Retina (tissue), 1 donor: ENCODE measurements at places on chromosomes 2 and 18.
A peak's percentile ranks its signal among the peaks of the same experiment; 100 is the strongest.

GRCh38 chr2:199910338-199911051, 598 bp upstream of the C2orf69 start:
- no peak for DNase-seq

DNA sequence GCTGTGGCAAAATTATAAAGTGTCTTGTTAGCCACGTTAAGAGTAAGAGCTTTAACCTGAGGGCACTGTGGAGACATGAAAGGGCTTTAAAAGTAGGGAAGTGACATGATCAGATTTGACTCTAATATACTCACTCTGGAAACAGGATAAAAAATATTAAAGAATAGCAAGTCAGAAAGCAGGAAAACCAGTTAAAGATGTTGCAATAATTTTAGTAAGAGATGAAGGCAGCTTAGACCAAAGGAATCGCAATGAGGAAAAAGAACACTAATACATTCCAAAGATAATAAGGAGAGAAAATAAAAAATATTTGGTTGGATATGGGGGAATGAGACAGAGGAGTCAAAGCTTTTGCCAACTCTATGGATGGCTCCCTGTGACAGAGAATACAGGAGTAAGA, 183.8 kb downstream of the DYM start:
- DNase-seq = no peak

DNA sequence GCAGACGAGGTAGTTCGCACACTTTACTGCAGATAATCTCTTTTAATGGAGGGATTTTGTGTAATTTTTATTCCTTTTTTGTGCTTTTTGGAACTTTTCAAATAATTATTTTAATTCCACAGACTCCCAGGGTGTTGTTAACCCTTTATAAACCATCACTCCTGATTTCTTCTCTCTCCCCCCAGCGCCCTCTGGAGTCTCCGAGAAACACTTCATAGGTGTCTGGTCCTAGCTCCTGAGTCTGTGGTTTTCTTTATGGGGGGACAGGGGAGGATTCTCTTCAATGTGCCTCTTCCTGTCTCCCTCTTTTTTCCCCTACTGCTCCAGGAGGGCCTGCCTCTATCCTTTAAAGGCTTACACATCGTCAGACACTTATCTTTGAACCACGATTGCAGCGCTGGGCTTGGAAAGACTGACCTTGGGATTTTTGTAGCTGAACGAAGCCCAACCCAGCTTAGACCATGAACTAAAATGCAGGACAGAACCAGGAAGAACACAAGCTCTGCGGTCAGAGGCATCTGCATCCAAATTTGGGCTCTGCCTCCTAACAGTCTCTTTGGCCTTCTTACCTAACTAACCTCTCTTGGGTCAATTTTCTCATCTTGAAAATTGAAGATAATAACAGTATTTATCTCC, 7.1 kb upstream of the PKDCC start:
- DNase-seq = no peak

DNA sequence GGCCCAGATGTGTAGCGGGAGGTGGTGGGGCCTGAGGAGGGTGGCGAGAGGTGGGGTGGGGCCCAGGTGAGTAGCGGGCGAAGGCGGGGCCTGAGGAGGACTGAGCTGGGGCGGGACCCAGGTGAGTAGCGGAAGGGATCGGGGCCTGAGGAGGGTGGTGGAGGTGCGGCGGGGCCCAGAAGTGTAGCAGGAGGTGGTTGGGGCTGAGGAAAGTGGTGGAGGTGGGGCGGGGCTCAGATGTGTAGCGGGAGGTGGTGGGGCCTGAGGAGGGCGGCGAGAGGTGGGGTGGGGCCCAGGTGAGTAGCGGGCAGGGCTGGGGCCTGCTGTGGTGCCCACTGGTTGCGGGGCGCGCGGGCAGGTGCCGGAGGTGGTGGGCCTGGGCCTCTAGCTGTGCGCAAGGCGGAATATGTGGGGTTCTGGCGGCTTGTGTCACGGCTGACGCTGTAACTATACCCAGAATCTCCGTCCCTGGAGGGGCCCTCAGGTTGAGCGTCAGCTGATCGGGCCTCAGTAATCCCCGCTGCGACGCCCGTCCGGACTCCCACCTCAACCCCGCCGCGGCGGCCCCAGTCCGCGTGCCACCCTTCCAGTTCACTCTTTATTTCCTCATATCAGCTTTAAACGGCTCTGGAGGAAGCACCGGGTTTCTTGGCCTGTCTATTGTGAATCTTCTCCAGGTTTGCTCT, 866 bp upstream of the SF3B6 start:
- DNase-seq = peak; percentile 57

GRCh38 chr2:64860276-64860885, 128.8 kb upstream of the SLC1A4 start:
- DNase-seq = no peak

DNA sequence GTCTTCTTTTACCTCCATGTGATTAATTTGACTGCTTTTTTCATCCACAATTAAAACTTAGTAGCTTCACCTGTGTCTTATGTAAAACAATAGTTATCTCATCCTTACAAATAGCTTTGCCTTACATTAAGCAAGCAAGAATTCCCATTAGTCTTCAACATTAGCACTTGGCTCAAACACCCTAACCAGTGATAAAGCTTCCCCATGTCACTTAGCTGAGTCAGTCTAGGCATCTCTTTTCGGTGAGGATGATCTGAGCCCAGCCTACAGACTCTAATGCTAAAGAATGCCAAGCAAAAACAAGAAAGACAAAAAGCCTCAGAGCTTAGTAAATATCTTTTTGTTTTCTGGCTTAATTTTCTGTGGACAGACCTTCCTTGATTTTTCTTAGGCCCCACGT, 26.1 kb downstream of the GAD1 start:
- DNase-seq = no peak

DNA sequence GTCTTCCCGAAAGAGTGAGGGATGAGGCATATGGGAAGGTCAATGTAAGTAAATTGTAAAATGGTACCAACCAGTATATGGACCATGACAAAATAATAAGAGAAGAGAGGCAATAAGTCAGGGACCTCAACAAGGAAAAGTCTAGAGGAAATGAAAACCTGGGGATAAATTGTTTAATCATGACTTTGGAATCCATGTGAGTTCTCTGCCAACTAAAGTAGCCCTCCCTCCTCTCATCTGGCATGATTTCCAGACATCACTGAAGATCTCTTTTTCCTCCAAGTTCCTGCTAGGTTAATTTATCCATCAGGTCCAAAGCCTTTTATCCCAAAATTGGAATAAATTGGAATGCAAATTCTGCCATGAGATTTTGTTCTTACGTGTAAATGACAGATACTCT, 417.9 kb downstream of the NRXN1 start:
- DNase-seq = no peak

DNA sequence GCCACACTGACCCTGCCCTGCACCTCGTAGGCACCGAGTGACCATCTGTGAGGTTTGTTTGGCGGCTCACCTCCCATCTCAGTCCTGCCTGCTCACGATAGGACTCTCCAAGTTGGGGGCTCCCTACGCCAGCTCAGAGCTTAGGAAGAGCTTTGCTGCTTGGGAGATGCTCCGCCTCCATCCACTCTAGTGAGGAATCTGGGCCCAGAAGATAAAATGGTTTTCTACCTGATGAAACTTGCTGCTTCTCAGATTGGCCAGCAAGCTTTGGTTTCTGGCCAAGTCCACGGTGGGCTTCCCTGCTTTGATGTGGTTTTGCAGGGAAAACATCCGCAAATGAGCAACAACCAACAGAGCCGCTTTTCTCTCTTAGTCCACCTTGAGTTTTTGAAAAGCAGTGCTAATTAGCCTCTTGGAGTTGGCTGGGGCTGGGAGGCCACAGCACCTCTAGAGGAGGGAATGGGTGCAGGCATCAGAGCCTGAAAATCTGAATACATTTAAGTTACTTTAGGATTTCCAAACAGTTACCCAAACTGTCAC, 42.2 kb downstream of the THNSL2 start:
- DNase-seq = peak; percentile 36

DNA sequence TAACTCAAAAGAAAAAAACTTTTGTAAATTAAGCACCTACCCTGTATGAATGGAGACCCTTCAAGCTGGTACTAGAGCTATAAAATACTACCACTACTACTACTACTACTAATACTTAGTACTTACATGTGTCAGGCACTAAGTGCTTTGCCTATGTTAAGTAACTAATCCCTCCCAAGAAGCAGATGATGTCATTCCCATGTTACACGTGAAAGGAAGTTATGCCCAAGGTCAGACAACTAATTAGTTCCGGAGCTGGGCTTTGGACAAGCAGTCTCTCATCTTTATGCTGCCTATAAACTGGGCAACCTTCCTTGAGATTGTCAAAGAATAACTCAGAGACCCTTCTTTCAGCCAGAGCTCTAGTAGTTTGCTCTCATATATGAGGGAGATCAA, 13.9 kb upstream of the ATP6V1B1 start:
- DNase-seq = no peak

DNA sequence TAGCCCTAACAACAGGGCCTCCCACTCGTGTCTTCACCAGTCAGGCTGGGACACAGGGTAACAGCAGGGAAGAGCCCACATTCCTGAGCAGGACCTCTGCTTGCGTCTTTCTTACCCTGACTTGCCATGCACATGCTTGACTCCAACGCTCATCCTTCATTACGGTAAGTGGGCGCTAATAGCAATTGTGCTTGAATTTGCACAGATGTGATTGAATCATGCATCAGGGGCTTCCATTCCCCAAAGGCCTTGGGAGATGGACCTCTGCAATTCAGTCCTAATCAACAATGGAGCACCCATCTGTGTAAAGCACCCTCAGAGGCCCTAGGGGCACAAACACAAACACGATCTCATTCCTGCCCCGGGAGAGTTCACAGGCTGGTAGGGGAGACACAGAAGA, 13.5 kb downstream of the TEX51 start:
- DNase-seq = no peak

DNA sequence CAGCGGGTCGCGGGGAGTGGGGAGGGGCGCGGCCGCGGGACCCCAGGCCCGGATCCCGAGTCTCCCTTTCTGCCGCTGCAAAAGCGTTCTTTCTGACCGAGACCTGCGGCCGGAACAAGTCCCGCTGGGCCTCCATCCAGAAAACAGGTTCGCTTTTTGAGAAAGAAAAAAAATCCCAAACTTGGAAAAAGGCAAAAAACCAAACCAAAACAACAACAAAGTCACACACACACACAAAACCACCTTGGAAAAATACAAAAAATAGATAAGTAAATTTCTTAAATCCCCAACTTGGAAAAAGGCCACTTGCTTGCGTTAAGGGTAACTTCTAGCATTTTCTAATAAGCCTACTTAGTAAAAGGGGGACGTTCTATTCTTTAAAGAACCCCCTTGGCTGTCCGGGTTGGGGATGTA, 250 bp upstream of the CHST10 start:
- no peak for DNase-seq

GRCh38 chr2:178266445-178266844, 72.1 kb downstream of the OSBPL6 start:
- no peak for DNase-seq

GRCh38 chr18:32349728-32350395, 120.8 kb downstream of the GAREM1 start:
- DNase-seq = no peak

DNA sequence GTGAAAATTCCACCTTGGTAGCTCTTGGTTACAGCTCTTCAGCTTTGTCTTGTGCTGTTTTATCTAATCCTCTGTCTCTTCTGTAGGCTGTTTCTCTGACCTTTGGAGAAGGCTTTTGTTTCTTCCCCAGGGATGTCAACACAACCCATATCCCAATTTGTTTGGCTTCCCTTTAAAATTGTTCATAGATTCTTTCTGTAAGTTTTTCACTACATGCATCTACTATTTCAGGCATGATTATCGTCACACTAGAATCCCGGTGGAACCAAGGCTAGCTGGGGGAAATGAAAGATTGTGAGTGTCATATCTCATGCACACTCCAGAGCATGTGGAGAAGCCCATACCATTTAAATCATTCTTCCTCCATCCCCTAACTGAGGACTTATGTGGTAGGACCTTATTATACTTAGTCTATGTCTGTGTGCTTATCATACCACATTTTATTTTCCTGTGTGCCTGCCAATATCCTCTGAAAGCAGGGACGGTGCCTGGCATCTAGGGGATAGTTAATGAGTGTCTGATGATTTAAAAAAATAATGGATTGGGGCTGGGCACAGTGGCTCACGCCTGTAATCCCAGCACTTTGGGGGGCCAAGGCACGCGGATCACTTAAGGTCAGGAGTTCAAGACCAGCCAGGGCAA, 59.9 kb downstream of the CRIM1 start:
- no peak for DNase-seq

DNA sequence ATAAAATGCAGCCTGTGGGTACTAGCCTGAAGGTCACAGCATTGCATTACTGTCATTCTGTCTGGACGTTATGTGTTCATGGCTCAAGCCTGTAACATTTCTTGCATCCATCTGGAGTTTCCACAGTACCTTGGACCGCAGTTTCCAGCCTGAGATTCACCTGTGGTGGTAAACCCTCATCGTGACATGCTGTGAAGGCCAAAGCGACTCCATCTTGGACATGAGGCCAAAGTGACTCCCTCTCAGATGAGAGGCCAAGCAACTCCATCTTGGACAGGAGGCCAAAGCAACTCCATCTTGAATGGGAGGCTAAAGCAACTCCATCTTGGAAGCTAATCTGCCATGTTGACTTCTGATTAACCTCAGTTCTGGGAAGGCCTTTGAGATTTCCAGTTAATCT, 257.7 kb upstream of the MYT1L start:
- no peak for DNase-seq

DNA sequence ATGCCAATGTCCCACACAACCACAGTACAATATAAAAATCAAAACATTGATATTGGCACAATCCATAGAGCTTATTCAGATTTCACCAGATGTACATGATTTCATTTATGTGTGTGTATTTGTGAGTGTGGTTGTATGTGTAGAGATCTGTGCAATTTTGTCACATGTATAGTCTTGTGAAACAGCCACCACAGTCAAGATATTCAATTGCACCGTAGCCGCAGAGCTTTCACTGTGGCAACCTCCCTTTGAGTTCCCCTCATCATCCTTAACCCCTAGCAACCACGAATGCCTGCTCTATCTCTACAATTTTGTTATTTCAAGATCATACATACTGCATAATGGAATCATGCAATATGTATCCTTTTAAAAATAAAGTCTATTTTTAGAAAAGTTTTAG, 391.3 kb downstream of the SETBP1 start:
- DNase-seq = no peak

GRCh38 chr18:10524507-10525370, 1.1 kb upstream of the NAPG start:
- DNase-seq = no peak

- no peak for DNase-seq
Observed at GRCh38 chr2:120204022-120204405, 19.2 kb downstream of the TMEM185B start.

- no peak for DNase-seq
Observed at GRCh38 chr2:103208916-103209315, 447.1 kb downstream of the TMEM182 start.
